ENCODE measurements at places on chromosomes 11 and 22. TPM values are rescaled to one million over a fixed set of nuclear protein-coding genes. Genes with fewer than 3 reads are reported as not detected.

OMP gene
- not detected for total RNA-seq

HORMAD2 gene
- not detected for total RNA-seq

C22orf31 gene
- not detected for total RNA-seq

ARHGAP8 gene
- total RNA-seq, result 0.89 TPM

C1QTNF4 gene
- 0.37 TPM for total RNA-seq

DCHS1 gene
- 63.0 TPM for total RNA-seq

DGCR6 gene
- total RNA-seq, result 4.3 TPM

ASCL2 gene
- not detected for total RNA-seq

DUSP8 gene
- 5.4 TPM for total RNA-seq

OR8H1 gene
- not detected for total RNA-seq

FDXACB1 gene
- 2.5 TPM for total RNA-seq
